Cardiac septum (tissue), 1 donor: ENCODE measurements at places on chromosomes 4 and X. TPM values are rescaled to one million over a fixed set of nuclear protein-coding genes. Genes with fewer than 3 reads are reported as not detected.

DNA sequence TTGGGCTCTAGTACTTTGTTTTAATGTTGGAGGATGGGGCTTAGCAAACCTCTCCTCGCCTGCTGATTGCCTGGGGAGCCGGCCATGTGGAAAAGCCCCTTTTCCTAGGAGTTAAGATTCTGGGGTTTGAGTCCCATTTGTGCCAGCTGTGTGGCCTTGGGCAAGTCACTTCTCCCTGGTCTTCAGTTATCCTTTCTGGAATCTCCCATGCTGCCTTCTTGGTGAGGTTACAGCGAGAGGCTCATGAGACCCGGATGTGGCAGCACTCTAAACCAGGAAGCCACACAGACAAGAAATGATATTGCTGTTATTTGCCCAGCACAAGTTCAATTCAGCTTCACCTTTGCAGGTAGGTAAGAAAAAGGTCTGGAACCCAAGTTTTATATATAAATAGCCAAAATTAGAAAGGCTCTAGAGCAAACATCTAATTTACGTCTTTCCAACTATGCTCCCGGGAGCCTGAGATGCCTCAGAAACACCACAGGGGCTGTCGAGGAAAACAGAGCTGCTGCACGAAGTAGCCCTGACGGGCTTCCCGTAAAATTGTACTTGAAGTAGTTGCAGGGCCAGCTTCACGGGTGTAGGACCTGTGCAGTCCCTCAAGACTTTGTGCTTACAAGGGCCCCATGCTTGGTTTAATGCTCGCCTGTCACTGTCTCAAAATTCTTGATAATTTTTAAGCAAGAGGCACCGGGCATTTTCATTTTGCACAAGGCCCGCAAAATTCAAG lies 8.3 kb upstream of the SASH3 start:
- DNase-seq = no peak

DNA sequence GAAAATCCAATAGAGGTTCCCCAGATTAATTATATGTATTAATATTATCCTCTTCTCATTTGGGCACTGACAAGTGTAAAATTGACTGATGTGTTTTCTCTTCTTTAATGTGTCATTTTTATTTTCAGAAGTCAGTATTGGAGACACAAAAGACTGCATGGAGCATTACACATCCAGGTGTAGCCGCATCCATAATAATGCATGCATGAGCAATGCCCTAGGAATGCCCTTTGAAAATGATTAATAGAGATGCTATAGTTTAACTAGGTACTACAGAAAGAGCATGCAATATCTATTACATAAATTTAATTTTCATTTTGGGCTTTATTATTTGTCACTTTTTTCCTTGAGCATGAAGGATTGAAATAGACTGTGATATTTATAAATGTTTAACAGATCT lies 509.9 kb downstream of the SPOCK3 start:
- no peak for DNase-seq

Gene ZAR1
- total RNA-seq = not detected

DNA sequence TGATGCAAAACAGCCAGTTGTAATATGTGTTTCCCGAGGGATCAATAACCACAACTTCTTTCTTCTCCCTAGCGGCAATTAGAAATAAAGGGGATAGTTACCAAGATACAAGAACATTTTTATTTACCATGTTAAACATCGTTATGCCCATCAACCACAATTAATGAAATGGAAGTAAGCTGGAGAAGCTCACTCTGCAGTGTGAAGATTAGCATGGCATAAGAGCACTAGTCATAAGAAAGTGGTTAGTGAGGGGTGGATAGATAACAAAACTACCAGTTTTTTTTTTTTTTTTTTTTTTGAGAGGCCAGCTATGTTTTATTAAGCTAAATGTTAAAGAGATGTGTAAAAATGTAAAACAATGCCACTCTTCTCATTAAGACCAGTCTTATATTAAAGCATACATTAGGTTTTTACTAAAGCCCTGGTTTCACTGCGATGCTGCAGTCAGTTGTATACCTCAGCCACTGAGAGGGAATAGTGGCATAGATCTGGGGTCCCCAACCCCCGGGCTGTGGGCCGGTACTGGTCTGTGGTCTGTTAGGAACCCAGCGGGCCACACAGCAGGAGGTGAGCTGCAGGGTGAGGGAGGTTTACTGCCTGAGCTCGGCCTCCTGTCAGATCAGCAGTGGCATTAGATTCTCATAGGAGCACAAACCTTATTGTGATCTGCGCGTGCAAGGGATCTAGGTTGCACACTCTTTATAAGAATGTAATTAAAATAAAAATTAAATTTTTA lies 27.9 kb upstream of the NFXL1 start:
- no peak for DNase-seq

DNA sequence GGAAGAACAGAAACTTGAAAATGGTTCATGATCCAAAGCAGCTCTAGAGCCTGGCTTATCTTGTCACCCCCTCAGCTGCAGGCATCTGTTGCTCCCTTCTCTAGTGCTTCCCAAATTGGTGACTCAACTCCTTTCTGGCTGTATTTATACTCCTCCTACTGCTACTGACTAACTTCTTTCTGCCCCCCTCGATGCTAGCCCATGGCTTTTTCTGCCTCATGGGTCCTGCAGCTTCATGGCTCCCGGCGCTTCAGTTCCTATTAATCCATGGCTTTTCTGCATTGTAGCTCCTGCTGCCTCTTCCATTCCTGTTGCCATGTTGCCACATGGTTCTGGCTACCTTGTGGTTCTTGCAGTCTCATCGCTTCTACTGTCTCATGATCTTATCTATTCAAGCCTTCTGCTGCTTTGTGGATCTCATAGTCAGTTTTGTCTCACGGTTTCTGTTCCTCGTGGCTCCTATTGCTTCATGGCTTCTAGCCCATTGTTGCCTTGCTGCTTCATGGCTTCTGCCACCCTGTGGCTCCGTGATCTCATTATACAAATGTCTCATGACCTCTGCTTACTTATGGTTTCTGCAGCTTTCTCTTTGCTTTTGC lies 48.1 kb downstream of the SMC1A start:
- no peak for DNase-seq

Gene CENPVL1
- not detected for total RNA-seq

DNA sequence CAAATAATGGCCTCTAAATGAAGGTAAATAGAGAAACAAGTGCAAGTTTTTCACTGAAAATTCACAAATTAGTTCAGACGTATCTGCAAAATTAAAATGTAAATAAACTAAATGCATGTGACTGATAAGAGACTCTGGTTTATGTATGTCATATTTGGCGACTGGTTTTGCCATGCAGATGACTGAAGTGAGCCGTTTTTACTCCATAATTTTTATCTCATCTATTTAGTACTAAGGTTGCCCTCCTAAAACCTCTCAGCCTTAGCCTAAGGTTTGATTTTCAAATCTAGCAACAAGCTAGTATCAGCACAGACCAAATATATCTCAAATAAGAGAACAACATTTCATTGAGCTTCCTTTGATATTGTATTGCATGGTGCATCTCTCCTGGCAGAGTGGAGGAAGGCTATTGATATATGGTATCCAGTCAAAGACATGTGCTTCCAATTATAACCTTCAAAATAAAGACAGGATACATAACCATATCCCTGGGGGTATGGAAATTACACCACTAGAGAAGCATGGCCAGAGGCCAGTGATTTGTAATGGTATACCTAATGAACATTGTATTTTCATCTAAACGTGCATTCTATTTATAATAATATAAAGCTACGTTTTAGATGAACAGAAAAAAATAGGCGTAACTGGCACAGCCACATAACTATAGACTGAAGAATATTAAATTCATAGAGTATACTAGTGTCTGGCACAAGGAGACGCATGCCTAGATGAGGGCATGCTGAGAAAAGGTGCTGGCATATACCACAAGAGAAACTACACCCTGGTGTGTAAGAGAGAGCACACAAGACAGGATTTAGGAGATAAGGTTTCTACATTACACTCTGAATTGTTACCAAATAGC lies 392.6 kb upstream of the INTU start:
- DNase-seq = no peak

- no peak for DNase-seq
Measured at GRCh38 chr4:57442831-57443291, 332.7 kb upstream of the IGFBP7 start.

DNA sequence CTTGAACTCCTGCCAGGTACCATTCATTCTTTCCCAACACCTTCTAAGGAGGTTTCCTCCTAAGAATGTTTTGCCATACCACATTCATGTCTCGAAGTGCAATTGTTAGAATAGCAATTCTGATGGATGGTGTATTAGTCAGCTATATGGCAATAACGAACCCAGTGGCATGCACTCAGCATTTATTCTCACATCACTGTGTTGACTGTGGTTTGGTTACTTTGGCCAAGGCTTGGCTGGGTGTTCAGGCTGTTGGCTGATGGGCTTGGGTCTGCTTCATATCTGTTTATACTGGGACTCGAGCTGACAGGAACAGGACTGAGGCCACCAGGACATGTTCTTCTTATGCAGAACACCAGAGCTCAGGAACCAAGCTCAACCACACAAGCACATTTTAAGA lies 31.7 kb downstream of the PSAPL1 start:
- peak; percentile 68 for DNase-seq

- peak; percentile 90 for DNase-seq
Measured at GRCh38 chr4:24794916-24795665, at the start of gene SOD3. Gene SOD3, plus strand, starts transcription at chr4:24795573. Its CDS starts 3,949 bp downstream, at chr4:24799522.

- no peak for DNase-seq
Measured at GRCh38 chrX:134075894-134076718, 90.7 kb upstream of the GPC3 start.

GRCh38 chrX:139929876-139930275 lies 3.0 kb downstream of the ATP11C start:
- no peak for DNase-seq

DNA sequence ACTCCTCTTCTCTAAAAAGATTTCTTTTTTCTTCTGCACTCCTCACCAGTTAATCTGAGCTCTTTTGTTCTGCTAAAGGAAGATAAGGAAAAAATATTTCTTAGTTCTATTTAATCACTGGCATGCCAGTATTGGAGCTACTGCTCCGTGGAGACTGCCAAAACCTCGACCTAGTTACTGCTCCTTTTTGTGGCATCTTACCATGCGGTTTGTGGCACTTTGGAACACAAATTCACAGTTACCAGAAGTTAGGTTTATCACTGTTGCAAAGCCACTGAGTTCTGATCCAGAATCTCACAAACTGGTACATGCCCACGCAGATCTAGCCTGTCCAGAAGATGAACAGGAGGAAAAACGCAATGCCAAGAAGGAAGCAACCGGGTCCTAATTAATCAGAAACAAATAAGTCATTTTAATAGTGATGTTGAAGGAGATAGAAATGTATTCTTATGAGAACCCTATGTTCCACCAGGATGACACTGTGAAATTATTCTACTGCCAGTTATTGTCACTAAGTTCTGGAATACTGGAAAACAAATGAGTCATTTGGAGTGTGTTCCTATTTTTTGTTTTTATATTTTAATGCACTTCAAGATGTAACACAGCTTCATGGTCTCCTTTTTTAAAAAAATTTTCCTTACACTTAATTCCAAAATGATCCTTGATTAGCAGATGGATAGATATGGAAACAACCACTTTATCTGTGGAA lies 106.7 kb upstream of the GK2 start:
- no peak for DNase-seq

Gene SLITRK2
- 0.35 TPM for total RNA-seq

DNA sequence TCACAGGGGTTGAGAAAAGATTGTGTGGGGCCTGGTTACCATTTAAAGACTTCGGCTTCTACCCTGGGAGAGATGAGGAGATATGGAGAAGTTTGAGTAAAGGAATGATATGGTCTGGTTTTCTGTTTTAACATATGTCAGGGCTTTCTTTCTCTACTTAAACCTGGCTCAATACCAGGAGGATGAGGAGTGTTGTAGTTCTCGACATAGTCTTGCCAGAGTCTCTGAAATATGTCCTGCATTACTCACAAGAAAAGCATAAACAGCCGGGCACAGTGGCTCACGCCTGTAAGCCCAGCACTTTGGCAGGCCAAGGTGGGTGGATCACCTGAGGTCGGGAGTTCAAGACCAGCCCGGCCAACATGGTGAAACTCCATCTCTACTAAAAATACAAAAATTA lies 16.4 kb upstream of the ACE2 start:
- DNase-seq = no peak

Gene SHISA3
- 0.46 TPM for total RNA-seq

DNA sequence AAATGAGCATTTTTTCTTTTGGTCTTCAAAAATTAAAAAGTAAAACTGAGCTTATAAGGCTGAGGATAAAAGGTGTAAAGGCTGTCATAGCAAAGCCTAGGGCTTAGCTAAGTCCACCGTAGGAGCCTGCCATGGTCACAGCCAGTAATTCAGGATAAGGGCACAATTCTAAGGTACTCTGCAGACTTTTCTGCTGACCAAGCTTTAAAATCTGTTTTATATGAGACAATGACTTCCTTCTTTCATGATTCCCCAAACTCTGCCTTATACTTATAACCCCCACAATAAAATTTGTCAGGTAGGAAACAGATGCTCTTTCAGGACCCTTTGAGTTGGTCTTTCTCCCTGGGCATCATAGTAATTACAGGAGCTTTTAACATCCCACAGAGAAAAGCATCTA lies 138.5 kb downstream of the COL4A6 start:
- DNase-seq = no peak

DNA sequence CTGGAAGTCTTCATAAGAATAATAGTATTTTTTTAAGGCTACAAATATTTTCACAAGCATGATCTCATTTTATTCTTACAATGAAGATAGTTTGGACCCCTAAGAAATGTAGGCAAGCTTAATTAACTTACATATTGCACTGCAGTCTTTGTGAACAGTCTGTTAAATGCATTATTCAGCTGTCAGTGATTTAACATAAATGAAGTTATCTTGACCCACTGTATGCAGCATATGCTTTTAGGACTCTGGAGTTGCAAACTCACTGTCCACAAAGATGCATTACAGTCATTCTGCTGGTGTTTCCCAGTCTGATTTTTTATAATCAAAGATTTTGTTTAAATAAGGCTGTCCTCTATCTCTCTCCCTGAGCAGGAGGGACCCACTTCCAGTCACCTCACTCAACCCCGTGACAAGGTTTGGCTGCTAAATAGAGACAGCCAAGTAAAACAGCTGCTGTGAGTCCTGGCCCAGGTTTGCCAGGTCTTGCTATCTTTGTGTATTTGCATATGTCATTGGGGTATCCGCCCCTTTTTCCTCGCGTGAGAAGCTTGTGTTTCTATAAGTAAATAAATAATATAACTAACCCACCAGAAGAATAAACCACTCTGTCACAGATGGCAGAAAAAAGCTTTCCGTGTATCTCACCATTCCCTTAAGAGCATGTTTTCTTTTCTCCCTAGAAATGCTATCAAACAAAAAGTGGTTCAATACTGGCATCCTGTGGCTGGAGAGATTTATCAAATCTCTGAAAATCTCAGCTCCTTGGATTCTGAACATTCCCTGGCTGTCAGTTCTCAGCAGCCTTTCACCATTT lies 67.0 kb downstream of the SLC7A11 start:
- no peak for DNase-seq

- DNase-seq = no peak
Measured at GRCh38 chr4:56653461-56654237, 27.4 kb downstream of the HOPX start.

GRCh38 chr4:108867476-108867875 lies 104.6 kb upstream of the ETNPPL start:
- no peak for DNase-seq

- no peak for DNase-seq
Measured at GRCh38 chr4:31059753-31060522, 339.8 kb downstream of the PCDH7 start.

GRCh38 chr4:95949136-95949765 lies 109.4 kb downstream of the PDHA2 start:
- DNase-seq = no peak
